Central memory CD8-positive, alpha-beta T cell (primary cell): ENCODE measurements at places on chromosomes 11 and 22.

GRCh38 chr22:22789922-22790845 lies 97.4 kb upstream of the IGLL5 start:
- no peak for DNase-seq

GRCh38 chr11:441418-442274 lies at the start of gene ANO9:
Gene ANO9, minus strand, starts transcription at chr11:442011. Its CDS starts 85 bp downstream, at chr11:441926.
- DNase-seq, result no peak

DNA sequence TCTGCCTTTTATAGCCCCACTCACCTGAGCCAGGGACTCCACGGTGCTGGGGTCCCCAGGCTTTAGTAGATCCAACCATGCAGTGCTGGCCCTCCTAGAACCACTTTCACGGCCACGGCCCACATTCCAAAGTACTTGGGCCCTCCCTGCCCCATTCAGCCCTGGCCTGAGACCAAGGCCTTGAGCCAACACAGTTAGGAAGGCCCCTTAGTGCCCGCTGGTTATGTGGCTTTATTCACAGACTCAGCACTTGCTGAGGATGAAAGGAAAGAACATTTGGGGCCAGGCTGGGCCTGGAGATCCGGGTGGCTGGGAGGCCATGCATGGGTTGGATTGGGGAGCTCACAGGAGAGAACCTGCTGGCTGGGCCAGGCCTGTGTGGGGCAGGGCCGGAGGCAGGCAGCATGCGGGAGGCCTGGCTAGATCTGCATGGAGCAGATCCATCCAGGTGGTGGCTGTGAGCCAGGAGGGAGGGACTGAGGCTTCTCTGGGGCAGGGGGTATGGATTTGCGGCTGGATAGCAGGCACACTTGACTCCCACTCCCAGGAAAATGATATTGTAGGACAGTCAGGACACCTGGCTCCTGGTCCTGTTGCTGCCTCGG lies 12.6 kb downstream of the CHRM1 start:
- no peak for DNase-seq

GRCh38 chr11:132620423-132620822 lies 911.9 kb downstream of the OPCML start:
- DNase-seq, result no peak

DNA sequence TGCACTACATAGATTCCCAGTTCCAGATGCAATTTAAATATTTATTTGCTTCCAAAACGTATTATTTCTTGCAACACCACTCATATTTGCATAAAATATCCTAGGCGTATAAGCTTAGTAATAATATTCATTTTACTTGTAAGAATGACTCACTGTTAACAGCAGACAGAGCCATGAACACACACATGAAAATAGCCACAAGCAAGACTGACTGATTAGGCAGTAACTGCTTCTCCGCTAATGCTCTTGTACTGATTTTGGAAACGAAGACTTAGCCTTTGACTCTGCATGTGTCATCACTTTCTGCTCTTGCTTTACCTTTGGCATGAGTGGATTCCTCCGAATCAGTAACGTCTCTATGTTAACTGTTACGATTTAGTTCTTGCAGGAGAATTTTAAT lies 6.0 kb downstream of the OR10Q1 start:
- no peak for DNase-seq

- no peak for DNase-seq
These were observed 491.1 kb downstream of the OPCML start for GRCh38 chr11:133041181-133041580.

DNA sequence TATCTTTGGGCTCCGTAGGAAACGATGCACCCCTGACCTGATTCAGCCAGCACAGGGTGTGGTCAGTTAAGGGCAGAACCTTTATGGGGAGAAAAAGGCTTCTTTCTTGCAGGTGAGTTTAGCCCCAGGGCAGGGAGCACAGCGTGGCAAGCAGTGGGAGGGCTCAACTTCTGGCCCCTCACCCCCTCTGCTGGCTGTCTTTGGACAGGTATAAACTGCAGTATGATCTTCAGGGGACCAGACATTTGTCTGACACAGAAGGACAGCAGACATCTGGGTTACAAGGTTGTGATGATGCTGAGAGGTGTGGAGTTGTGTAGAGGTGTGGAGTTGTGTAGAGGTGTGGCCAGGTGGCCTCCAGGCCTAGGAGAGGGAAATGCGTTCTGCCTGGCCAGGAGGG lies 324.0 kb upstream of the PLET1 start:
- no peak for DNase-seq

DNA sequence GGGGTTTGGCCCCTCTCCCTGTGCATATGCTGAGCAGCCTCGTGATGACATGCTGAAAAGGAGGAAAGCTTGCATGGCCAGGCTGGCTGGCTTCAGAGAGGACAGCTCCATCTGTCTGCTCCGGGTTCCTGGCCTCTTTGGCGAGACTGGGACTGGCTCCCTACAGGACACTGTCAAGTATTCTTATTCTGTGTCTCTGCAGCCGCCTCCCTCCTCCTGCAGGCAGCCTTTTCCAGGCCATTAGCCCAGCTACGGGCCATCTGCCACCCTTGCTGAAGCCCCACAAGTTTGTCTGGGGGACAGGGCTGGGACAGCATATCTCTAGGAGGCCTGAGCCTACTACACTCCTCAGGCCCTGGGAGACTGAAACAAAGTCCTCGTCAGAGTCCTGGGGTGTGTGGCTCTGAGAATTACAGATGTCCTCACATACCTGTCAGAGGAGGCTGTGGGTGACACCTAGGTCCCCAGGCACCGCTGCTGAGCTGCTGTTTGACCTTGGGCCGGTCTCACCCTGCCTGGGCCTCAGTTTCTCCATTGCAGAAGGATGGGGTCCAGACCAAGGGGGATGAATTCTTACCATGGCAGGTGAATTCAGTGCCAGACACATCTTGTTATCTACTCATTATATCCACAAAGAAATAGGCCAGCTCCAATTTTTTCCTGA lies 11.0 kb downstream of the MRGPRG start:
- no peak for DNase-seq
